ENCODE measurements at places on chromosomes 2 and 18.

DNA sequence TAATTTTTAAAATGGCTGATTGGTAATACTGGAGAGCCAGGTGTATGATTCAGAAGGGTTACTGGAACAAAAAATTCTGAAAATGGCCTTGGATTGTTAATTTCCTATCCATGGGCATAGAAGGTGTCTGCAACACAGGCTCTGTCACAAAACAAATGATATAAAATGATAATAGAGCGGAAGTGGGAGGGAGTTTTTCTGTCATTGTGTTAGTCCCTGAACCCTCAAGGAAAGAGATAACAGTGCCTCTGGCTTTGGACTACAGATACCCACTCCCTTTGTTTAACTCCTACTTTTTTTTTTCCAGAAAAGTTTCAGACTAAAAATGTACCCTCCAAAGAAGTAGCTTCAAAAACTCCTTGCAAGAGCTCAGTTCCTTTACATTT is 28.0 kb upstream of the YES1 start:
- DNase-seq = no peak

DNA sequence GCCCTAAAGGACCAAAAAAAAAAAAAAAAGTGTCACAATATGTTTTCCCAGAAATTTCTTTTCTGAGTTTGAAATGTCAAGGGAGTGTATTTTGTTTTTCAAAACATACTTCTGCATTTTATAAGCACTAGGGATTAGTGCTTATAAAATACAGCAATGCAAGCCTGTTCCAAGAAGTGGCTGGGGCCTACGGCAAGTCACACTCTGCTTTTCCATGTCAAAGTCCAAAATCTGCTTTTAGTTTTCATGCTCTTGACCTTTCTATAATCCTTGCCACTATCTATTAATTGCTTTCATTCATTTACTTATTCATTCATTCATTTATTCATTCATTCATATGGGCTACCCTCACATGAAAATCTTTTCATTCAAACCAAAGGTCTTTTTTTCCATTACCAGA is 100.1 kb upstream of the UXS1 start:
- DNase-seq = no peak

DNA sequence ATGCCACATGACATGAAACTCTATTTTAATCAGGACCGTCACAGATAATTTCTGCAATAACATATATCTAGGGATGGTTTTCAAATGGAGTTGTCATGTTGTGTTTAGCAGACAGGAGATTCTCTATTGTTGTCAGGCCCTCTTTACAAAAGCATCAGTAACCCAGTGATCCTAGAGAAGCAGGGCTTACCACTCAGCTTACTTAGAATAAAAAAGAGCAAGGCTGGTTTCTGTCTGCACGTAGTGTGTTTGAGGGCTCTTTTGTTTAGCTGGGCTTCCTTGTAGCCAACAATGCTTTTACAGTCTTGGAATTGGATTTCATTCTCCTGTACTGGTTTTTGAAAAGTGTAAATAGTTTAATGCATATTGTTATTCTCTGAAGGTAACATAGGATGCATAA is 210.5 kb upstream of the NRP2 start:
- no peak for DNase-seq

DNA sequence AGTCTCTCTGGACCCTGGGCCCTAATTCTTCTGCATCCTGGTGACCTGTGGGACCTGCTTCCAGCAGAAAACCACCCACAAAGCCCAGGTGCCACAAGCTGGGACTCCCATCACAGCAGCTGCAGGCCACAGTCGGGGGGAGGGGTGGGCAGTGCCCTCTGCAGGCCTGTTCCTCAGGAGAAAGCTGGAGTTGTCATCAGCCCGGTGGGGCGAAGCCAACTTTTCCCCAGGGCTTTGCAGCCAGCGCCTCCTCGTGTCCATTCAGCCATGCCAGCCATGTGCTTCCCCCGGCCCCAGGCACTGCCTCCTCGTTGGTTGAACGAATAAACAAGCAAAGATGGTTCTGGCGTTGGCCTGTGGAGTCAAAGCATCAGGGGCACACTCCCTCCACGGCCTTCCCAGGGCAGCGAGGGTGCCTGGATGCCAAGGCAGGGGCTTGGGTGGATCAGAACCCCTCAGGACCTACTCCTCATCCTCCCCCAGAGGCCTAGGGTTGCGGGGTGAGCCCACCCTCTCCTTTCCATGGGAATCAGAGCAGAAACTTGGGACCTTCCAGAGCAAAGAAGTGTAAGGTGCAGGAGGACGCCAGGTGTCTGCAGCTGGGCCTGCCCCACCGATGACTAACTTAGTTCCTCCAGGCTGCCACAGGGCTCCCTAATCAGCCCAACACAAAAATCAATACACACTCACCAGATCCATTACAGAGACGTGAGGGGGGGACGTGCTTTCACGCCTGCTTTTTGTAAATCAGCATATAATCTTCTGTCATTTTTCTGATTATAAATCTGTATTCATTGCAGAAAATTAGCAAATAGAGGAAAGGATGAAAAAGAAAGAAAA is 75.7 kb upstream of the RAB6C start:
- no peak for DNase-seq

DNA sequence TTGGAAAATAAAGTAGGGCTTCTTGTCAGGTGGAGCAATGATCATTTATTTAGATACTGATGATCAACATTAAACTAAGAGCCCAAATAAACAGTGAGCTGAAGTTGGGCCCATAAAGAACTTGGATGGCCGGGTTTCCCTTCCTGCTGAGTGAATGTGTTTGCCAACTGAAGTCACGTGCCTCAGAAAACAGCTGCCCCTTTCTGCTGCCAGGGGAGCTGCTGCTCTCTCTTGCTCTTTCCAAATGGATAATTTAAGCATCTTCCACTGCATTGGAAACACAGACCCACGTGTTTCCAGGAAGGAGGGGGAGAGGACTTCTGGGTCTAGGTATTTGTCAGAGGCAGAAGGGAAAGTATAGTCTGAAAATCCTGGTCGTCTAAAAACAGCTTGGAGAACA is 22.9 kb upstream of the NCKAP5 start:
- peak; percentile 55 for DNase-seq

GRCh38 chr2:187527262-187527661 is 27.0 kb downstream of the TFPI start:
- no peak for DNase-seq

Data from amygdala (tissue), 56 donors.